ENCODE measurements at places on chromosomes 7 and 10. TPM values are rescaled to one million over a fixed set of nuclear protein-coding genes. Genes with fewer than 3 reads are reported as not detected.

ARL3 gene
- 9.5 TPM for total RNA-seq

ACBD7 gene
- 0.78 TPM for total RNA-seq

- H3K27me3 ChIP-seq = no peaks in the 10 kb centered on the region
- no peaks in the 10 kb centered on the region for H3K36me3 ChIP-seq
- DNase-seq = no peak
These were observed 31.9 kb downstream of the EBF3 start for GRCh38 chr10:129932182-129932581.

DNA sequence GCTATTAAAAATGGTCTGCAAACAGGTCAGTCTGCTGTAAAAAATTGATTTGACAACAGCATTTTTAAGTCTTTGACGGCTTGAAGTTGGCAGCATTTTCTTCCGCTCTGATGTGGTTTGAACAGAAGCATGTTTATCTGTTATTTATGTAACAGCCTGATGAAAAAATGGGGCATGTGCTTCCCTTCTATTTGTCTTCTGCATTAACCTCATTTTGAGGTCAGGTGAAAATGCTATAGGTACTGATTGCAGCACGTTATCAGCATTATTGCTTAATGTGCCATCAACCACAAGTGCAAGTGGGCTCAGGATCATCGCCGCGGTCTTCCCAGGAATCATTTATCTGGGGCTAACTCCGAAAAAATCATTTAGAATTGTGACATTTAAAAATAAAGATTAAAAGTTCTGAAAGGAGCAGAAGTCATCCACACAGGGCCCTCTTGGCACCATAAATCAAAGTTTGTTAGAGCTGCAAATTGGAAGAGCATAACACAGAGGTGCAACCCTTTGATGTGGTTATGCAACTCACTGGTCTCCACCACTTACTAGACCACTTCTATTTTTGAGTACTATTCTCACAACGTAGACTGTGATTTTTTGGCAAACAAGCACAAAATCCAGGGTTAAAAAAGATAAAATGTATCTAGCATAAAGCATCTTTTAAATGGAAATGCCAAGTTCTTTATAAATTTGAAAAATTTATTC is 307.7 kb downstream of the MDFIC start:
- no peaks in the 10 kb centered on the region for H3K36me3 ChIP-seq
- no peaks in the 10 kb centered on the region for H3K27me3 ChIP-seq
- H3K27ac ChIP-seq = no peak overlapping the region
- no peaks in the 10 kb centered on the region for H3K4me1 ChIP-seq

GRCh38 chr10:59271160-59271559 is 91.2 kb downstream of the FAM13C start:
- H3K27me3 ChIP-seq = no peaks in the 10 kb centered on the region
- H3K4me1 ChIP-seq = peaks cover 2% of the 10 kb centered on the region
- no peak overlapping the region for H3K27ac ChIP-seq

DNA sequence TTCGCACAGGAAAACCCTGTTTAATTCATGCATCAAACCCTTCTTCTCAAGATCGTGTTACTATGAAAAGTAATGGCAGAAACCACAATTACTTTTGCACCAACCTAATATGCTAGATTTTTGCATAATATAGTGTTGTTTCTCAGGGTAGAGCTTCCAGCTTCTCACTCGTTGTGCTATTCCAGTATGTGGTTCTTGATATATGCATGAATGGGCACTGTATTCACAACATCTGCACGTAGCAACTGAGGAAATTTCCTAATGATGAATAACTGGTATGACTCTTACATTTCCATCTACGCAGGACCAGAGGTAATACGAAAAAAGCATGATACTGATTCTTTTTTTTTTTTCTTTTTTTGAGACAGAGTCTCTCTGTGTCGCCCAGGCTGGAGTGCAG is 326.6 kb upstream of the GALNT17 start:
- no peak overlapping the region for H3K4me3 ChIP-seq
- H3K27me3 ChIP-seq = no peaks in the 10 kb centered on the region
- no peaks in the 10 kb centered on the region for H3K4me1 ChIP-seq
- no peak for DNase-seq
- no peak overlapping the region for H3K27ac ChIP-seq
- H3K36me3 ChIP-seq = no peaks in the 10 kb centered on the region

GRCh38 chr7:134874407-134874806 is 95.0 kb downstream of the CALD1 start:
- H3K4me3 ChIP-seq = no peak overlapping the region
- no peak for DNase-seq
- no peaks in the 10 kb centered on the region for H3K36me3 ChIP-seq
- no peak overlapping the region for H3K27ac ChIP-seq
- no peaks in the 10 kb centered on the region for H3K27me3 ChIP-seq
- peaks cover 23% of the 10 kb centered on the region for H3K4me1 ChIP-seq

DNA sequence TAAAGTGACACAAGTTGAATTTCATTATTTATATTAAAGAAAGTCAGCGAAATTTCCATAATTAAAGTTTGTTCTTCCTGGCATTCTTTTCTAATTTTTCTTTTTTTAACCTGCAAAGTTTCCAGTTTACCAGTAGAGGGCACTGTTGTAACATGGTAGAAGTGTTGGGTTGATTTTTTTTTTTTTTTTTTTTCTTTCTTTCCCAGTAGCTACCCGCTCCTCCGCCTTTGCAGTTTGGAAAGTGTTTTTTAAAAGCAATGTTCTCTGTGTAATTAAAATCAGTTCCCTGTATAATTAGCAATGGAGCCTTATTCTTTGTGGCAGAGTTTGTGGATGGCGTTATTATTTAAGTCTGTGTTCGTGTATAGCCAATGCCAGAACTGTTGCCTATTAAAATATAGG is 53.7 kb downstream of the TAF3 start:
- H3K4me3 ChIP-seq = peak overlapping the region; percentile 16
- no peaks in the 10 kb centered on the region for H3K36me3 ChIP-seq
- no peak for DNase-seq
- H3K4me1 ChIP-seq = no peaks in the 10 kb centered on the region
- H3K27me3 ChIP-seq = no peaks in the 10 kb centered on the region
- H3K27ac ChIP-seq = no peak overlapping the region

- no peak overlapping the region for H3K4me3 ChIP-seq
- DNase-seq = no peak
- no peak overlapping the region for H3K27ac ChIP-seq
- no peaks in the 10 kb centered on the region for H3K4me1 ChIP-seq
These were observed 195.8 kb downstream of the RELN start for GRCh38 chr7:103793614-103794013.

GRCh38 chr10:110502072-110502845 is 4.6 kb downstream of the DUSP5 start:
- H3K4me3 ChIP-seq = no peak overlapping the region
- H3K4me1 ChIP-seq = peaks cover 16% of the 10 kb centered on the region
- H3K36me3 ChIP-seq = no peaks in the 10 kb centered on the region
- no peak for DNase-seq
- H3K27me3 ChIP-seq = no peaks in the 10 kb centered on the region

DNA sequence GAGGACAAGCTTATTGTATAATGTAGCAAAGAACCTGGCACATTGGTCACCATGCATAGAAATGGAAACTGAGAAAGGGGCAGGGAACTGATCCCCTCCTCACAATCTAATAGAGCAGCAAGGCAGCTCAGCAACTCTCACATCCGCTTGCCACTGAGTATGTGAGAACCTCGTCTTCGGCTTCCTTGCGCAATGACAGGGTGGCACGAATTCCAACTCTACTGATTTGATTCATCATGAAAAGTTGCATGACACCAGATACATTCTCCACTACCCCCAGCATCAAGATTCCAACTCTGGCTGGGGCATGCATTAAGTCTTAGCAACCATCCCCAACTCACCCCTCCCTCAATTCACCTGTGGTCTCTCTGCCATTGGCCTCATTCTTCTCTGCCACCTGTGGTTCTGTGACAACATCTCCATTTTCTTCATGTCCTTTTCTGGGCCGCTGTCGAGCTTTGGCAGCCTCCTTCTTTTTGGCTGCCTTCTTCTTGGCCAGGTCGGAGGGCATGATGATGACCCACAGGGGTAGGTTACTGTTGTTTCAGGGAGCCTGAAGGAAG is 976 bp downstream of the ABCF2 start:
- no peak overlapping the region for H3K27ac ChIP-seq
- no peaks in the 10 kb centered on the region for H3K36me3 ChIP-seq
- peak overlapping the region; percentile 71 for H3K4me3 ChIP-seq
- DNase-seq = no peak

DNA sequence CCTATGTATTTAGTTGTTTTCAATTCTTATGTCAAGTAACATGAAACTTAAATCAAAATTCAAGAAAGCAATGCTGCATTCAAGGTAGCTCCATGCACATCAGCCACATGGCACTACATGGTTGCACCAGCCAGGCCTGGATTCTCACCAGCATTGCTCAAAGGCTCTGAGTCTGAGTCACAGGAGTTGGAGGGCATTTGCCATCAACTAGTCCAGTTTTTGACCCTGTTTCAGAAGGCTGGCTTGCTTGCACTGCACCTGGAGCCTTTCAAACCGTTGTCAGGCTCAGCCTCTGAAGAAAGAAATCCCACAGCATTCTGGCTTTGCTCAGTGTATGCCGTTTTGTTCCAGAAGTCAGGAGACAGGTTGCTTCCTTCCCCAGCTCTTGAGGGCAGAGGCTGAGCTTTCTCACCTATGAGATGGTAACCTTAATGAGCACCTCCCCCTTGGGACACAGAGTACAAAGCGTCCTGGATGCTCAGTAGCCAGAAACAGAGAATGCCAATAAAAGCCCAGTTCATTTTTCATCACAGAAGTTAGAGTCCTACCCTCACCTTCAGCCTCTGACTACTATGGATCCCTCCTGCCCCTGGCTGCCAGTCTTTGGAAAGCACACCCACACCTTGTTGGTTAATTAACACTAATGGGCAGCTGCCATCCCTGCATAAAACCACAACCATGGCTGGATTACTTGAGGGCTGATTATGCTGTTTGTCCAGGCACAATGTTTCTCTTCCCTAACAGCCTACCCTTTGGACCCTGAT is 288.4 kb upstream of the LRRTM3 start:
- no peak overlapping the region for H3K4me3 ChIP-seq
- H3K36me3 ChIP-seq = no peaks in the 10 kb centered on the region
- H3K27me3 ChIP-seq = no peaks in the 10 kb centered on the region
- H3K27ac ChIP-seq = no peak overlapping the region
- H3K4me1 ChIP-seq = no peaks in the 10 kb centered on the region

DNA sequence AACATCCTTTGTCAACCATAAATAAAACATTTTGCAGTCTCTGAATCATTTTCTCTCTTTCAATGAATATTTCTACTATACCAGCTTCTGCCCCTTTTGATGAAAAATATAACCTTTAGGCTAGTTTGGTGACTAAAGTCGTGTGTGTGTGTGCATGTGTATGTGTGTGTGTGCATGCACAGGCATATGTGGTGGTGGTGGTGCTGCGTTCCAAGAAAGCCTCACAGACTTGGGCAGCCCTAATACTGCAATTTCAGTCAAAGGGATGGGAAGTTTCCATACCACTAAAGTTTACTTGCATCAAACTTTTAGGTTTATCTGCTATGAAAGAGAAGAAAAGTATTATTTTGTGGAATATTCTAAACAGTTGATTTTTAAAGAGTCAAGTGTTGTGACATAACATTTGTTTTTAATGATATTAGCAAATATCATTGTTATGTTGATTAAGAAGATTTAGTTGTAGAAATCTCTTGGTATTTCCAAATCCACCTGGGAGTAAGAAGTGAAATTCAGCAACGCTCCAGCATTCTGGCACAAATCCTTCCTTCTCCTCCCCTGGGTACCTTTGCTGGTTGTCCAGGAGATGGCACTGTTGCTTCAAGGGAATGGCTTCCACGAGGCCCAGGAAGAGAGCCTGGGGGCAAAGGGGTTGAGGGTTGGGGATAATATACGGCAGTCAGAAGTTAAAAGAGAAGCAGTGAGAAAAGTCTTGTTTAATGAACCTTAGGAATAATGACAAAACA is 41.5 kb downstream of the ASB4 start:
- H3K4me3 ChIP-seq = no peak overlapping the region
- no peaks in the 10 kb centered on the region for H3K27me3 ChIP-seq
- H3K4me1 ChIP-seq = no peaks in the 10 kb centered on the region
- DNase-seq = no peak
- no peaks in the 10 kb centered on the region for H3K36me3 ChIP-seq

DNA sequence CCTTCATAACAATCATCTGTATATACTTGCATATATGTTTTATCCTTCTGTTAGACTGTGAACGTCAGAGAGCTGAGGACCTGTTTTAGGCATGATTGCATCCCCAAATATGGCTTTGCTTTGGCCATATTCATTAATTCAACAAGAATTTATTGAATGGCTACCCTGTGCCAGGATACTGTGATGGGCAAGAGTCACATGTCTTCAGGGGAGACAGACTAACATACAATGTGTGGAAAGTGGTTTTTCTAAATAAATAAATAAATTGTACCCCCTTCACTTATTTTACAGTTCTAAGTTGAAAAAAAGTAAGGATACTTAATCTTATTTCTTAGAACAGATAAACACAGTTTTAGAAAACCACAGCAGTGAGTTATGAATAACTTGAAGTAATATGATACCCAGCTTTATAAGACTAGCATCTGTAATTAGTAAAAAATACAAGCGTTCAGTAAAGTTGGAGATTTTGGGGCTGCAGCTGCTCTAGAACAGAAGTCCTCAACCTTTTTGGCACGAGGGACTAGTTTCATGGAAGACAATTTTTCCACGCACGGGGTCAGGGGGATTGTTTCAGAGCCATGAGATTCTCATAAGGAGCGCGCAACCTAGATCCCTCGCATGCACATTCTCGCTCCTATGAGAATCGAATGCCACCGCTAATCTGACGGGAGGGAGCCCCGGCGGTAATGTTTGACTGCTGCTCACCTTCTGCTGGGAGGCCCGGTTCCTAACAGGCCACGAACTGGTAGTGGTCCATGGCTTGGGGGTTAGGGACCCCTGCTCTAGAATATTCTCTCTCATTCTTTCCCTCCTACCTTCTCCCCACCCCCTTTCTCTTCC is 89.4 kb upstream of the MTPN start:
- no peak for DNase-seq
- no peaks in the 10 kb centered on the region for H3K36me3 ChIP-seq
- H3K27ac ChIP-seq = no peak overlapping the region
- no peaks in the 10 kb centered on the region for H3K27me3 ChIP-seq
- no peaks in the 10 kb centered on the region for H3K4me1 ChIP-seq

- no peak overlapping the region for H3K27ac ChIP-seq
- DNase-seq = no peak
- no peak overlapping the region for H3K4me3 ChIP-seq
- H3K27me3 ChIP-seq = no peaks in the 10 kb centered on the region
- H3K4me1 ChIP-seq = no peaks in the 10 kb centered on the region
These were observed 761.5 kb upstream of the POM121L12 start for GRCh38 chr7:52273685-52274610.

- H3K4me3 ChIP-seq = no peak overlapping the region
- H3K4me1 ChIP-seq = no peaks in the 10 kb centered on the region
- H3K27me3 ChIP-seq = no peaks in the 10 kb centered on the region
- no peaks in the 10 kb centered on the region for H3K36me3 ChIP-seq
- DNase-seq = no peak
- H3K27ac ChIP-seq = no peak overlapping the region
These were observed 8.2 kb downstream of the BMS1 start for GRCh38 chr10:42790835-42791234.
